ENCODE measurements at places on chromosomes 7 and 10.

- DNase-seq: no peak
Observed at GRCh38 chr7:149719050-149719899, 54.1 kb downstream of the ZNF467 start.

DNA sequence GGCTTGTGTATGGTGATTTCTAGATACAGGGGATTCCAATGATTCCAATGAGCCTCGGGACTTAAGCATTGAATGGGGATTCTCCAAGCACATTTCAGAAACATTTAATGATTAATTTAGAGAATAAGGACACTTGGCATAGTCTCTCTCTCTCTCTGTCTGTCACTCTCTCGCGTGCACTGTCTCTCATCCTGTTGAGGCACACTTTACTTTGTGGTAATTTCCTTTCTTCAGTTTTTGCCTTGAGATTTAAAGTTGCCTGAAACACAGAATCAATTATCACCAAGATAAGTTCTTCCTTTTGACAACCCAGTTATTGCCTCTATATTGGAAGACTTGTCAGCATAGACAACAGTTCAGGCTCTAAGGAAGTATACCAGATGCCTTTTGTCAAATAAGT is 131.6 kb downstream of the ARID5B start:
- no peak for DNase-seq

DNA sequence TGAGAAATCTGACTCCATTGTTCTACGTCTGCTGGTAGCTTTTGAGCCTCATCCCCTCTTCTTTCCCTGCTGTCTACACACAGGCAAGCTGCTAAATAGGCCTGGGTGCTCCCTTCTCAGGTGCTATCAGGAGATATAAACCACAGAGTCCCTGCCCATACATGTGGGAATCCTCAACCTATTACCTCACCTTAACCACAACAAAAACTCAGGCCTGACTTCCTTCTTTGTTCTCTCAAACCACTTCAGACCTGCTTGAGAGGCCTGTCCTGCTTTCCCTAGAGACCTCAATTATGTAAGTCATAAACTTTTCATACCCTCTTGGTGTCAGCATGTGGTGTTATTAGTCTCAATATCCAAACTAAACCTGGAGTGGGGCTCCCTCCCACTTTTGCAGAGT is 75.0 kb upstream of the MAGI2 start:
- no peak for DNase-seq

DNA sequence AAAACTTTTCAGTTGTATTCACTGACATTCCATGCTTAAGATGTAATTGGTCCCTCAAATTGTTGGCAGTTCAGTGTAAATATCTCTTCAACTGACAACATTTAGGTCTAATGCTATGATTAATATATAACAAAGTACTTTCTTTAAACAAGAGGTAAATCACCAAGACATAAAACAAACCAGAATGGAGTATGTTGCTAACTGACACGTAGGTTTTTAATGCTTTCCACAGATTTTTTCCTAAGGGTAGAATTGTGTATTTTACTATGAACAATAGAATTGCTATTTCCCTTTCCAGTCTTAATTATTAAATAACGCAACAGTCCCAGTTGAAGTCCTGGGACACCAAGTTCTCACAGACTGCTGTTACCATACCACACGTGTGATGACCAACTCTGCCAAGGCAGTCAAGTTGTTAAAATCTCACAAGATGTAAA is 4.1 kb downstream of the JCAD start:
- no peak for DNase-seq

DNA sequence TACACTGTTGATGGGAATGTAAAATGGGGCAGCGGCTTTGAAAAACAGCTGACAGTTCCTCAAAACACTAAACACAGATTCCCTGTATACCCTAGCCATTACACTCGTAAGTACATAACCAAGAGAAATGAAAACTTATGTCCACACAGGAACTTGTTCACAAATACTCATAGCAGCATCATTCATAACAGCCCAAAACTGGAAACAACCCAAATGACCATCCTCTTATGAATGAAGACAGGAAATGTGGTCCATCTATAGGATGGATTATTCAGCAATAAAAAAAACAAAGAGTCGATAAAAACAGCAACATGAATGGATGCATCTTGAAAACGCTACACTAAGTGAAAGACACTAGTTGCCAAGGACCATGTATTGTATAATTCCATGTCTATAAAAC is 23.7 kb downstream of the NMT2 start:
- no peak for DNase-seq

- DNase-seq: no peak
Observed at GRCh38 chr7:1004018-1004852, 21.3 kb downstream of the CYP2W1 start.

- peak; percentile 68 for DNase-seq
Observed at GRCh38 chr7:4479367-4480039, 202.6 kb upstream of the FOXK1 start.

DNA sequence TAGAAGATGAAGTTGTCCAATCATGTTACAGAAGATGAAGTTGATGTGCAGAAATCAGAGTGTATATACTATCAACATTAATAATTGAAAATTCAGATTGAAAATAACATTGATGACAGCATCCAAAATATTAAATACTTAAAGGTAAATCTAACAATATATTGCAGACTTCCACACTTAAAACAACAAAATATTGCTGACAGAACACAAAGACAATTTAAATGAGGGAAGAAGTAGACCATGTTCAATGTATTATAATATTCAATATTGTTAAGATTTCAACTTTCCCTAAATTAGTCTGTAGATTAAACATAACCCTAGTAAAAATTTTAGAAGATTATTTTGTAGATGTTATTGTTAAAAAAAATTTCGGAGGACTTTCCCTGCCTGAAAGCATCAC is 151.9 kb downstream of the PON1 start:
- DNase-seq: no peak

GRCh38 chr10:66209025-66209424 is 716.8 kb upstream of the LRRTM3 start:
- DNase-seq: no peak

- DNase-seq: no peak
Observed at GRCh38 chr10:77644557-77645243, 7.1 kb upstream of the KCNMA1 start.

DNA sequence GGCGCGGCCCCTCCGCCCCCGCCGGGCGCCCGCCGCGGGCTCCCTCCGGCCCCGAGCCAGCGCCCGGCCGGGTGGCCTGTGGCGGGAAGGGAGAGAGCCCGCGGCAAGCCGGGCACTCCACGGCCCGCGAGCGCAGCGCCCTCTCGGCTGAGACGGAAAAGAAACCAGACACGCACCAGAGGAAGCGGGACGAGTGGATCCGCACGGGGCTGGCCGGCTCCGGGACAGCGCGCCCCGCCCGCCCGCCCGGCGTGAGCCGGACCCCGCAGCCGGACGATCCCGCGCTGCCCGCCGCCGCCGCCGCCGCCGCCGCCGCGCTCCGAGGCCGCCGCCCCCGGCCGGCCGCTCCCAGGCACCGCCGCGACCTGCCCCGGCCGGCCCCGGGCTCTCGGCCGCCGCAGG is 300 bp downstream of the ARHGAP21 start:
- DNase-seq: no peak

DNA sequence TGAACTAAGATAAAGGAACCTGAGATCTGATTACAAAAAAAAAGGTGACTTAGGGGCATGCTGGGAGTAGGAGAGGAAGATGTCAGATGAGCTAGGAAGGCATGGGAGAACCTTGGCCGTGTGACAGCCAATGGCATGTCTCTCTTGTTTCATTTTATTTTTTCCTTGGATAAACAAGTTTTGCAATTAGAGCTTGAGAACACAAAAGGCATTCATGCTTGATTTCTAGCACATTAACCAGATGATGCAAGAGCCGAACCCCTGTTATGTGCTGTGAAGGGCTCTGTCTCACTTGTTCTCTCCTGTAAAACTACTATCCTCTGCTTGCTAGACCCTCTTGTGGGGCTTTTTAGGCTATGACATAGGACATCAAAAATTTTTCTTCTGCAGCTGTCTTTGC is 134.3 kb upstream of the ASAH2 start:
- no peak for DNase-seq

- no peak for DNase-seq
Observed at GRCh38 chr10:128861018-128861901, 605.8 kb upstream of the MGMT start.

GRCh38 chr10:84179059-84179710 is 5.6 kb downstream of the GPR15LG start:
- peak; percentile 68 for DNase-seq

DNA sequence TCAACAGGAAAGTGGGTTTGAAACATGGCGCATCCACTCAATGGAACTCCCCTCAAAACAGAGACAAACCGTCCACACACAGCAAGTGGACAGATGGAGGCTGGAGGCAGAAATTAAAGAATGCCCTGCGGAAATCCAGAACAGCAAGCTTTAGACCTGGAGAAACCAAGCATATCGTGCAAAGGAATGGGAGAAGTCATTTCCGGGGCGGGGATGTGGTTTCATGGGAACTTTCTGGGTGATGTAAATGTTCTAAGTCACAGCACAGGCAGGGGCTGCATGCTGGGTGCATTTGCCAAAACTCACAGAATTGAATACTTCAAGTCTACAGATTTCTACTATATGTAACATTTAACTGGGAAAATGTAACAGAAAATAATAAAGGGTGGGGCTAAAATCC is 213.0 kb downstream of the PTPRN2 start:
- no peak for DNase-seq

GRCh38 chr10:74145133-74145532 is 5.5 kb downstream of the AP3M1 start:
- no peak for DNase-seq

- DNase-seq: peak; percentile 13
Observed at GRCh38 chr7:13262929-13263530, 575.6 kb downstream of the ARL4A start.

GRCh38 chr7:80362677-80363076 is 149.2 kb downstream of the GNAT3 start:
- DNase-seq: no peak

DNA sequence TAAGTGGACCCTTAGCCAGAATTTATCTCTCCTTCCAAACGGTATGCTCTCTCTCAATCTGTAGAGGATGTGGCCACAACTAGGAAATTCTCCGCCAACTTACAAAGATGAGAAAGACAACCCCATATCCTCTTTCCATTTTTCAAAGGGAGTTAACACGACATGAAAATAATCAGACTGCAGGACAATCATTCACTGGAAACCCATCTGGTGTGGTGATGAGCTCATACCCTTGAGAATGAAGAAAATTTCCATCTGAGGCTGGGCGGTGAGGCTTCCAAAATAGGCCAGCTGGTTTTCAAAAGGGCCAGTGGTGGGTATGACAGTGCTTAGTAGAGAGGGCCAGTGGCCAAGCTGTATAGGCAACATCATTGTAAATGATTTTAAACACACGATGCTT is 369.6 kb downstream of the FRMD4A start:
- DNase-seq: no peak

DNA sequence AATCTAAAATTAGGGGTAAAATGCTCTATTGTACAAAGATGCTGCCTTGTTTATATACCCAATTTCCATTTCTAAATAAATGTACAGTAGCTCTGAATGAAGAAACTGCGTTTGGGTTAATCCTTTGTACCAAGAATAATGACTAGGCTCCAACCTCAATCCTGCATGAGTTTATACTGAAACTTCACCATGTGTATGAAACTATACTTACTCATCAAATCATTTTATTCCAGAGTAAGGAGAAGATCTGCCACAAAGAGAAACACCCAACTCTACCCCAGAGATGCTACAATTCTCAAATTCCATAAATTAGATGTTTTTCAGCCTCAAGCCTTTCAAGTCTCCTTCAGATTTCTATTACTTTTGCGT is 53.8 kb upstream of the AKR1E2 start:
- DNase-seq: no peak

- DNase-seq: no peak
Observed at GRCh38 chr10:124381011-124381611, 37.6 kb downstream of the OAT start.

DNA sequence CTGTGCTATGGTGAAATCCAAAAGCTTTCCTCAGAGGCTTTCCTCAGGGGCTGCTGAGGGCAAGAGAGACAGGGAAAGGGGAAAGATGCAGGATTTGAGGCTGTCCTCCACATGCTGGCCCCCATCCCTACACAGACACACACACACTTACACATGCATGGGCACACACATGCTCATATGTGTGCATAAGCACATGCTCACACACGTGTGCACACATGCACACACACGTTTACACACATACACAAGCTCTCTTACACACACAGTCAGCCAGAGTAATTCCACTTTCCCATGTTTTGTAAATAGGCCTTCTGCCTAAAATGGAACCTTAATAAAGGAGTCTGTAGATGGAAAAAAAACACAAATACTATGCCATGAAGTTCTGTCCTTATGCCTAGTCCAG is 312.9 kb downstream of the GRID1 start:
- DNase-seq: no peak

- no peak for DNase-seq
Observed at GRCh38 chr7:81685270-81685868, 84.5 kb downstream of the HGF start.

DNA sequence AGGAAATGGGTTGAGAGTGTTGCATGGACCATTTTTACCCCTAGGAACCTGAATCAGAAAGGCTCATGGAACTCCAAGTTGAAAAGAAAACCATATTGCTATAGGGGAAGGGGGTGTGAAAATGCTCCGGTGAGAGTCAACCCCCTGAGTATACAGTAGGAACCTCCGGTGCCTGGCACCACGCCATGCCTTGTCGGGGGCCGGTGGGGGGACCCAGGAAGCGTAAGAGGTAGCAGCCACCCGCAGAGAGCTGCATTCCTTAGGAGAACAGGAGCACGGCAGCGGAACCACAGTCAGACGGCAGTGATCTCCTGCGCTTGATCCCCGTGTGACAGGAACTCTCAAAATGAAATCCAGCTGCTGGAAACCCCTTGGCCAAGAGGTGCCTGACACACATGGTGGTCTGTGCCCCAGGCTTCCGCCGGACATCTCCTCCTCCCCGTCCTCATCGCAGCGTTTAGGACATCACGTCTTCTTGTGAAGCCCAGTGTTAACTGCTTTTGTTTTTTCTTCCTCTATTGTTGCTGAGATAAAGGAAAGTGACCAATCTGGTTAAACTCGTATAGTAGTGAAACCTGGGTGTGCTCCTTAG is 186.8 kb downstream of the CELF2 start:
- DNase-seq: no peak

GRCh38 chr7:96120445-96121225 is 201.3 kb downstream of the SLC25A13 start:
- no peak for DNase-seq

GRCh38 chr7:35714407-35714806 is 19.5 kb upstream of the HERPUD2 start:
- no peak for DNase-seq

- DNase-seq: no peak
Observed at GRCh38 chr7:95811846-95812445, 39.6 kb downstream of the DYNC1I1 start.

Measured in HAP-1 (cell line).